ENCODE measurements at places on chromosomes 12 and 14.

DNA sequence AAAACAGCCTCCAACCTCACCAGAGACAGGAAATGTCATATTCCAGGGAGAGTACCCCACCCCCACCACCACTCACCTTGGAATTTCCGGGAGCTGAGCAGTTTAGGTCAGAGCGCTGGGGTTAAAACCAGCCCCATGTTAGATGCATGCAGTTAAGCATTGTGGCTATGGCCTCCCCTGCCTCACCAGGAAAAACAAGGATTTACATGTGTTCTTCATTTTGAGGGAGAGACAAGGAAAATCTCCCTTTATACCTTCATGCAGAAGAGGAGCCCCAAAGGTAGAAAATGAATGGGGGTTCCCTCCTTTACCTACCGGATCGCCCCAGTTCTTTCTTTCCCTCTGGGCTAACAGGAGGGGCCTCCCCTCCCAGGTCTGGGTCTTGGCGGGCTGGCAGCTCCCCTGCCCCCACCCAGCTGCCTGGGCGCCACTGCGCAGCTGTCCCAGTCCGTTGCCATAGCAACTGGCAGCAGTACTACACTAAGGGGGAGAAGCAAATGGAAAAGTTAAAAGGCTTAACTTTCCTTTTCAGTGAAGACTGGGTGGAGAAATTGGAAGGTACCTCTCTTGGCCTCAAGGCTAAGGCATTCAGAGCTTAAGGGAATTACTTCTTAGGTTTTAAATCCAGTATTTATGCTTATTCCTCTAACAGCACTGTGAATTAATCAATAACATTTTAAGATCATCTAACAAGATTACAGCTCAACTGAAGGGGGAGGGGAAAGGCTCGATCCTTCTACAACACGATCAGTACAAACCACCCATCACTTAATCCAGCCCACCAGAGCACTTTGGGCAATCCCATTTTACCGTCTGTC lies 20.5 kb downstream of the CBX5 start:
- DNase-seq = peak; percentile 30

DNA sequence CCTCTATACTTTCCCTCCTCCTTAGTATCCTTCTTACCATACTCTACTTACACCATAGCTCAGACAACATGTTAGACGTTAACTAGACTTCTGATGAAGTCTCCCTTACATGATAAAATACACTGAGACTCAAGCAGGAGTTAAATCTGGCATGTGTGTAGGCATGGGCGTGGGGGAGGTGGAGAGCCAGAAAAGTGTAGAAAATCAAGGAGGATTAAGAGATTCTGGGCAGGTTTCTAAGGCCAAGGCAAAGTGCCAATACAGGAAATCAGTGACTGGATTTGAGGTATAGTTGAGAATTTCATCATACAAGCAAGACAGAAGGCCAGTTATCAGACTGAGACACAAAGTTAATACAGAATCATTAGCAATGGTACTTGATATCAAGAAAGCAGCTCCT lies 37.4 kb downstream of the EPS8 start:
- DNase-seq = no peak

- no peak for DNase-seq
Observed at GRCh38 chr12:26346736-26347135, 151.4 kb downstream of the SSPN start.

- DNase-seq = no peak
Observed at GRCh38 chr14:68784226-68784910, 8.5 kb downstream of the ZFP36L1 start.

DNA sequence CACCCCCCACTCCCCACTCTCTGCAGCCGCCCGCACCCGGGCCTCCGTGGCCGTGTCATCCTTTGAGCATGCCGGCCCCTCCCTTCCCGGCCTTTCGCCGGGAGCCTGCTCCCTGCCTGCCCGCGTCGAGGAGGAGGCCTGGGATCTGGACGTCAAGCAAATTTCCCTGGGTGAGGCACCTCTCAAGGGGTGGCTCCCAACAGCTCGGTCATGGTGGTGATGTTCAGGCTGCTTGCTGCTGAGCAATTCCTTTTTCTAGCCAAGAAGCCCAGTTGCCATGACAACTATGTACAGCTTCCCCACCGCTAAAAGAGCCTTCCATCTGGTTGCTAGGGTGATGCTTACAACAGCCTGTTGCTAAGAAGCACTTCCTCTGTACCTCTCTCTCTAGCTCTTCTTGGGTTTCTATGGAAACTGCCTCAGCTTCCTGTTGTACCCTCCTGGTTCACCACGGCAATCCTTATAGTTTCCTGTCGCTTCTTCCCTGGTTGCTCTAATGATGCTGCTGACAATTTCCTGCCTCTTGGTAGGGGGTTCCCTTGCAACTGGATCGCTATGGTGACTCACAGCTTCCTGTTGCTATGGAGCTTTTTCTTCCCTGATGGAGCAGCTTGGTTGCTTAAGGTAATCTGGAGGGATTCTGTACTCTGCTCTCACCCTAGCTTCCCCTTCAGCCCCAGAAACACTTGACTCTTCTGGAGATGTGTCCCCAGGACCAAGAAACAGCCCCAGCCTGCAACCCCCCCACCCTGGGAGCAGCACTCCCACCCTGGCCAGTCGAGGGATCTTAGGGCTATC lies 11.0 kb downstream of the ZNF219 start:
- no peak for DNase-seq

DNA sequence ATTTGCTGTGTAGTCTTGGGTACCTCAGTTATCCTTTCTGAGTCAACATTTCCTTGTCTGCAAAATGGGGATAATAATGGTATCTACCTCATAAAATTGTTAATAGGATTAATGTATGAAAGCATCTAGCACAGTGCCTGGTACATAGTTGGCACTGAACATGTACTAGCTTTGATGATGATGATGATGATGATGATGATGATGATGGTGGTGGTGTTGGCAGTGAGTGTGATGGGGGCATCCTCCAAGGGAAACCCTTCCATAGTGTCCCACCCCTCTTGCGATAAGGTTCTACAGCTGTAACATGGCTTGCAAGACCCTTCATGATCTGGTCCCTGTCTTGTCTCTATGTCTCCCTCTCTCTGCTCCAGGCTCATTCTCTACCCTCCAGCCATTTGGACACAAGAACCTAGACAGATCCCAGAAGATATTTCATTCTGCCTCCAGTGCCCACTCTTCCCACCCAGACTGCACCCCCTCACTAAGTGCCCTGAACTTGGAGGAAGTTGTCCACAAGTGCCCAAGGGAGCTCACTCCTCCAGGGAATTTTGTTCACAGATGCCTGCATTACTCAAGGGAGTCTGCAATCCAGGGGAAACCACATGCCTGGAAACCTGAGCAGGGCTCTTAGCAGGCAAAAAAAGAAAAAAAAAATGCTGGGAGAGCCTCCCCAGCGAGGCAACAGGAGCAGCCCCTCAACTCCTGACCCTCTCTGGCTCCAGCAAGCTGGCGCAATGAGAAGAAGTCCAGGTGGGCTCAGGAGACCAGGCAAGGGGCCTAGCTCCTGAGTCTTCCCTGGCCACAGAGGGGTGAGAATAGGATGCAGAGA lies 10.1 kb upstream of the BDKRB1 start:
- DNase-seq = no peak

GRCh38 chr14:59015482-59015881 lies 173.0 kb upstream of the DAAM1 start:
- DNase-seq = no peak

DNA sequence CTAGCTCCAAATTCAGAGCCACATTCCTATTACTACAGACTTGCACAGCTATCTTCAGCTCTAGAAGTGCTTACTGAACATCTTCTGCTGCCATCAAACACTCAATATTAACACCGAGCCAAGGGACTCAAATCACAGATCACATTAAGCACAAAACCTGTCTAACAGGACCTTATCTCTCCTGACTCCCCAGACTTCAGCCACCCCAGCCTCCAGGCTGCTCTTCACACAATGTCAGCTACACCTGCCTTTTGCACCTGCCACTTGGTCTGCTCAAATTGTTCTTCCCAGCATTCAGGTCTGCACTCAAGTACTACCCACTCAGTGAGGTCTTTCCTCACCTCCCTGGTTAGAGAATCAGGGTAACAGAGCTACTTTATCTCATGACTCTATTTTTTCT lies 57.1 kb downstream of the GALC start:
- no peak for DNase-seq

GRCh38 chr12:15651371-15651770 lies 137.8 kb downstream of the EPS8 start:
- DNase-seq = no peak

DNA sequence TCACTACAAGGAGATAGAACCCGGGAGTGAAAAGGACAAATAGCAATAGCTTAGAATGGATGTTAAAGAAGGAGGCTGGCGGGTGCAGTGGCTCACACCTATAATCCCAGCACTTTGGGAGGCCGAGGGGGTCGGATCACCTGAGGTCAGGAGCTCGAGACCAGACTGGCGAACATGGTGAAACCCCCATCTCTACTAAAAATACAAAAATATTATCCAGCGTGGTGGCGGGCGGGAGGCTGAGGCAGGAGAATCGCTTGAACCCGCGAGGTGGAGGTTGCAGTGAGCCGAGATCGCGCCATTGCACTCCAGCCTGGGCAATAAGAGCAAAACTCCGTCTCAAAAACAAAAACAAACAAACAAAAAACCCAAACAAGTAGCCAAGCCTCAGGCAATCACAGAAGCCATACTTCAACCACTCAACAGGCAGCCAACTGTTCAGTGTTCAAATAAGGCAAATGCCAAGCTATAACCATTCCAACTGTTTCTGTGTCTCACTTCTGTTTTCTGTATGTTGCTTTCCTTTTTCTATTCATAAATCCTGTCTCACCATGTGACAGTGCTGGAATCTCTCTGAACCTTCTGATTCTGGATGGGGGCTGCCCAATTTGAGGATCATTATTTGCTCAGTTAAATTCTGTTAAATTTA lies 3.9 kb upstream of the SPTLC2 start:
- no peak for DNase-seq

DNA sequence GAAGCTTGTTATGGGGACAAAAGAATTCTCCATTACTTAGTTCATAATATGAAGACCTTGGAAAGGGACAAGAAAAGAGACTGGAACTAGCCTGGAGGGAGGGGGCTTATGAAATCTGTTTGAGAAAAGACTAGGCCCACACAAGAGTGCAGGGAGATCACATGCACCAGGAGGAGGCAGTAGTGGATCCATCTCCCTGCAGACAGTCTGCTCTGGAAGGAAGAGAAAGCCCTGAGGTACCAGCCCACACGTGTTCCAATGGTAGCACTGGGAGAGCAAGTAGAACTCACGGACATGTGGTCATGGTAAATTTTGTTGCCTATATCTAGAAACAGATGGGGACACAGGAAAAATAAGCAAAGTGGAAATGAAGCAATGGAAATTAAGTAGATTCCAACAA lies 445.4 kb downstream of the SOX5 start:
- no peak for DNase-seq

- DNase-seq = no peak
Observed at GRCh38 chr14:61891810-61892209, 129.6 kb downstream of the SNAPC1 start.

GRCh38 chr14:98077176-98077575 lies 1194.8 kb downstream of the BCL11B start:
- DNase-seq = no peak

GRCh38 chr12:51821440-51822260 lies 26.9 kb downstream of the FIGNL2 start:
- DNase-seq = no peak

DNA sequence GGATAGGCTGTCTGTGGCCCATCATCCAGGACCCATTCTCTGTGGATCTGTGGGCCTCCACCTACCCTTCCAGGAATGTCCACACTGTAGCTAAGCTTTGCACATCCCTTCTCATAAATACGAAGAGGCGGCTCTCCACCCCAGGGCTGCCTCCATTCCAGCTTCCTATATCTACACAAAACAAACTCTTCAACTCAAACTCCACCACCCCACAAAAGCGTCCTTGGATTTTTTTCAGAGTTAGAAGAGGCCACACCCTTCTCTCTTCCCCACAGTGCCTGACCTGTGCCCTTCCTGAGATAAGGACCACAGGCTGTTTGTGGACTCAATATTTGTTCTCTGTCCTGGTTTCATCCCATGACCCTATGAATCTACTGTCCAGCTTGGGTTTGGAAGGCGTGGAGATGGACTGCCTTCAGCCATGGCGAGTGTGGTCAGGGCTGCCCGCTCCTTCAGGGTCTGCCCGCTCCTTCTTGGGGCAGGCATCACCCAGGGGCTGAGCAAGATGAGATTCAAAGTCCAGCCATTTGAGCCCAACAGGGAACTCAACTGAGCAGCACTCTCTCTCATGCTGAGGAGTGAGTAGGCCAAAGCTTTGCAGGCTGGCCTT lies 13.0 kb upstream of the SERPINA12 start:
- no peak for DNase-seq

DNA sequence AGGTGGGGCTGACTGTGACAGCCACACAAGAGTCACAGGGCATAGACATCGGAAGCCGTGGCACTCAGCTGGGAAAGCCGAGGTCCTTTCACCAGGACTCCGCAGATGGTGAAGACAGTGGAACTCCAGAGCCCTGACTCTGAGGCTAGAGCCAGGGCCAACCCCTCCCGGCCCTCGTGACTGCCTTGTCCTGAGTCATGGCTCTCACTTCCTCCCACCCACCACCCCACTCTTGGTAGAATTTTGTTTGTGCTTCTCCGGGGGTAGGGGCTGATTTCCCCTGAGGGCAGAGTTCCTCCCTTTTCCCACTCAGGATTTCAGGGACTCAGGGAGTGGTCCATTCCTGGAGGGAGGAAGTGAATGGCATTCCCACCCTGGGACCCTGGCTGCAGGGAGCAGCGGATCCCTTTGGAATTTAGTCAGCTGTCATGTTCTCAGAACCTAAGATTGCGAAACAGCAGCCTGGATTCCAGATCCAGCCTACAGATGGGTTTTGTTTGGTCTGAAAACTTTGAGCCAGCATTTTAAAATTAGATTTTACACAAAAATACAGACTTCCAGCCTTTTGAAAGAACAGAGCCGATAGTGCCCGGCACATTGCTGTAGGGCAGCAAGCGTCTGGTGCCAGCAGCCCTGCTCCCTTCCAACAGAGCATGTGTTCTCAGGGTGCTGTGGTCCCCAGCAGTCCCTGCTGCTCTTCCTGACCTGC lies 50.7 kb downstream of the TPCN1 start:
- no peak for DNase-seq

- DNase-seq = no peak
Observed at GRCh38 chr12:53870117-53870516, 68.5 kb upstream of the HOXC13 start.

DNA sequence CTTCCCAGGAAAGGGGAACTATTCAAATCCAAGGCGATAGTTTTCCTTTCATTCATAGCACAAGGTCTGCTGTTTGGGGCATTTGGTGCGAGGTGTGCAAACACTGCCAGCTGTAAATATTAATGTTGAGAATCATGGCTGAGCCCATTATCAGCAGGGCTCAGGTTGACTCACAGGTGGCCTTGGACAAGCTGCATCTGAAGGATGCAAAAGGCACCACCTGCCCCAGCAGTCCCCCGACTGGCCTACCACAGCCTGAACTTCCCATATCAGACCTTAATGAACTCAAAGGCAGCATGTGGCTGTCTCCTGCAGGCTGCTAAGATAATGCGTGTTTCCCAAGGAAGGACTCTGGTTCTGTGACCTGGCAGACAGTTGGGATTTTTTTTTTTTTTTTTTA lies 93.3 kb upstream of the MAP1LC3B2 start:
- DNase-seq = no peak

- no peak for DNase-seq
Observed at GRCh38 chr12:52944683-52945388, 4.1 kb upstream of the KRT18 start.

- DNase-seq = no peak
Observed at GRCh38 chr14:24605435-24606190, 3.9 kb downstream of the GZMH start.

GRCh38 chr12:15966426-15966825 lies 55.3 kb downstream of the DERA start:
- no peak for DNase-seq

Data from GM12864 (cell line).